ENCODE measurements at places on chromosomes 1 and 21.

- DNase-seq: no peak
These were observed 4.3 kb upstream of the NADK start for GRCh38 chr1:1782399-1783221.

DNA sequence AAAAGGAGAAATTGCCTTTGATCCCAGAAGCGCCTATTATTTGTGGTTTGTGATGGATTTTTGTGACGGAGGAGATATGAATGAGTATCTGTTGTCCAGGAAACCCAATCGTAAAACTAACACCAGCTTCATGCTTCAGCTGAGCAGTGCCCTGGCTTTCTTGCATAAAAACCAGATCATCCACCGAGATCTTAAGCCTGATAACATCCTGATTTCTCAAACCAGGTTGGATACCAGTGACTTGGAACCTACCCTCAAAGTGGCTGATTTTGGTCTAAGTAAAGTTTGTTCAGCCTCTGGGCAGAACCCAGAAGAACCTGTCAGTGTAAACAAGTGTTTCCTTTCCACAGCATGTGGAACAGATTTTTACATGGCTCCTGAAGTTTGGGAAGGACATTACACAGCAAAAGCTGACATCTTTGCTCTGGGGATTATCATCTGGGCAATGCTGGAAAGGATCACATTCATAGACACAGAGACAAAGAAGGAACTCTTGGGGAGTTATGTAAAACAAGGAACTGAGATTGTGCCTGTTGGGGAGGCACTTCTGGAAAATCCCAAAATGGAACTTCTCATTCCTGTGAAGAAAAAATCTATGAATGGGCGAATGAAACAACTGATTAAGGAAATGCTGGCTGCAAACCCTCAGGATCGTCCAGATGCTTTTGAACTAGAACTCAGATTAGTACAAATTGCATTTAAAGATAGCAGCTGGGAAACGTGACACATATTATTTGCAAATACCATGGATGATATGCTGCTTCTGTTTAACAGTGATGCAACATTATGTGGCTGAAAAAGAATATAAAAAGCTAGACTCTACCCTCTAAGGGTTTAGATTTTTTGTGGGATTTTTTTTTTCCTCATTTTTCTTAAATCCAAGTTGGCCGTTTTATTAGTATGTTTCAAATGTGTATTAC lies 10.5 kb downstream of the PDIK1L start:
- DNase-seq: no peak

- peak; percentile 79 for DNase-seq
These were observed at the start of gene S100A11 for GRCh38 chr1:152036267-152037216. S100A11 (minus strand) TSS chr1:152037004; CDS start chr1:152036915, 89 bp downstream.

DNA sequence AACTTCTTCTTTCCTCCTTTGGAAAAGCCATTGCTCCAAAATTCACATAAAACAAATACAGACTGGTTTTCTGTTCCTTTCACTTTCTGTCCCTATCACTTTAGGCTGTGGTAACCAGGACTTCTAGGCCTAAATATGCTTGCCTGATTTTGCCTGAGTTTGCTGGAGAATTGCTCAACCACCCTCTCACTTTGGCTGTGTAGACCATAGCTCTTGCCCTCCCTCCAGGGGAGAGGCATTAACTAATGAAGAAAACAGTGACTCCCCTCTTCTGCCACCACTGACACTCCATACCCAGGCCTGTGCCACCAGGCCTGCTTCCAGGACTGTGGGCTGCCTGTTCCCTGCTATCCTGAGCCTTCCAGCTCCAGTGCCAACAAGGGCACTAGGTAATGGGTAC lies 163.5 kb downstream of the TOMM20 start:
- no peak for DNase-seq

DNA sequence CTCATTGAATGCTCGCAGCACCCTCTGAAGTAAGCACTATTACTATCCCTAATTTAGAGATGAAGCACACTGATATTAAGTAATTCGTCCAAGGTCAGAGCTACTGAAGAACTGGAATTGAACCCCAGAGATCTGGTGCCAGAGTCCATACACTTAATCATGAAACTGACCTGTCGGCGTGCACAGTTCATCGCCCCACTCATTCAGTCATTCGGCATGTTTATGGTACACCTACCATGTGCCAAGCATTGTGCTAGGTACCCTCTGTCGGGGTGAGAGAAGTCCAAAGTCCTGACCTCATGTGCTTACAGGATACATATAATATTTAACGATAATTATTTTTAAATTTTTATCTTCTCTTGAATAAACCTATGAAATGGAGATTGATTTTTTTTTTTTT lies 5.6 kb upstream of the CENPS start:
- no peak for DNase-seq

DNA sequence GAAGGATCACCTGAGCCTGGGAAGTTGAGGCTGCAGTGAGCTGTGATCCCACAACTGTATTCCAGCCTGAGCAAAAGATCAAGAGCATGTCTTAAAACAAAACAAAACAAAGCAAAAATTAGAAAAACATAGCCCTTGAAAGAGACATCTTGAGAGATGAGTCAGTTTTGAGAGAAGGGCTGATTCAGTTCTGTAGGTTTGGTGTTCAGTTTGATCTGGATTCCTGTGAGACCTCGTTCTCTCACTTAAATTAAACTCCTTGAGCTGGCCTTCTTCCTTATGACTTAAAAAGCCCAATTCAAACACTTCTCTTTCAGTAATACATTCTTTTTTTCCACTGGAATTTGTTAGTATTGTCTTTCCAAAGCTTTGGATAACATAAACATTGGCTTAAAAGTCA lies 164.2 kb downstream of the NRIP1 start:
- no peak for DNase-seq

DNA sequence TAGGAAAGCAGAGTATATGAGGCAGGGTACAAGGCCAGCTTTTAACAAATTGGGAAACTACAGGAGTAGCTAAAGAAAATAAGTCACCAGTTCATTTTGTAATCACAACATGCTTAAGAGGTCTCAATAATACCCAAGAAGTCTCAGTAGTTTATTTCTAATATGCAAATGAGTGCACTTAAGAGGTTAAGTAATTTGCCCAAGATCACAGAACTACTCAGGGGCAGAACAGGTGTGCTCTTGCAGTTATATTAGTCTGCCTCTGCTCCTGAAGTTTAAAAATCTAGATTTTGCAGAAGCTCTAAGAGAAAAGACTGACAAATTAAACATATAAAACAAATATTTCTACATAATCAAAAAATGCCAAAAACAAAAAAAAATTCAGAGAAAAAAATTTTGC lies 6.9 kb downstream of the EPS15 start:
- DNase-seq: no peak

GRCh38 chr1:181438013-181438412 lies 45.3 kb upstream of the CACNA1E start:
- DNase-seq: no peak

DNA sequence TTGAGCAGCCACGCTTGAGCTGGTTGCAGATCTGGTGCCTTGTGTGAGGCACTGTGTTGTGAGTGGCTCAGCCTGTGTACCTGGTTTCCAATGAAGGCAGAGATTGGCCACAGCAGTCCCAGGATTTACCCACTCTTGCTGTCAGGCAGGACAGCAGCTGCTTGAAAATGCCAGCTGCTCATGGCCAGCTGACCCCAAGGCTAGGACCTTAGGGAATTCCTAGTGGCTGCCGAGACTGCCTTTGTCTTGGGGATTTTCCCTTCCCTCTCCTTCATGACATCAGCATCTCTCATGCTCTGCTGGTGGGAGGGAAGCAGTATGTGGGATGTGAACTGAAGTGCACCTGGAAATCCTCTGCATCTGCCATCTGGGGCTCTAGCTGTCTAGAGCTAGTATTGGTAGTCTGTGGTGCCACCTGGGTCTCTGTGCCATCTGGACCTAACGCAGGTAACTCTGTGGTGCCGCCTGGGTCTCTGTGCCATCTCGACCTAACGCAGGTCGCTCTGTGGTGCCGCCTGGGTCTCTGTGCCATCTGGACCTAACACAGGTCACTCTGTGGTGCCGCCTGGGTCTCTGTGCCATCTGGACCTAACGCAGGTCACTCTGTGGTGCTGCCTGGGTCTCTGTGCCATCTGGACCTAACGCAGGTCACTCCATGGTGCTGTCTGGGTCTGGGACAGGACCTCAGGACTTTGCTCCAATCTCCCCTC lies 3.8 kb upstream of the LRRC47 start:
- DNase-seq: no peak

DNA sequence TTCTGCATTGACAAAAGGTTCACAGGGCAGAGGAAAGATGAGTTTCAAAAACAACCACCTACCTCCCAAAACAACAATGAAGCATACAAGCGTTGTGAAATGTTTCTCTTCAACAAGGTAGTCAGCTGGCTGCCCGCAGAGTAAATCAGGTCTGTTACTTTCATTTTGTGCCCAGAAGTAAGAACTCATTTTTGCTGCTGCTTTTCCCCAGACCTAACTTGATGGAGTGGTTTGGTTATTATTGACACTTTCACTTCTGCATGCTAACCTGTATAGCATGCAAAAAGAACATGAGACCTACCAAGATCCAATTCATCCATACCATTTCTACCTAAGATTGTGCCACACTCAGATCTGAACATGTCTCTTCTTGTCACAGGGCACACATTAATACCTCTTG lies 1.3 kb downstream of the SLC9C2 start:
- DNase-seq: no peak

DNA sequence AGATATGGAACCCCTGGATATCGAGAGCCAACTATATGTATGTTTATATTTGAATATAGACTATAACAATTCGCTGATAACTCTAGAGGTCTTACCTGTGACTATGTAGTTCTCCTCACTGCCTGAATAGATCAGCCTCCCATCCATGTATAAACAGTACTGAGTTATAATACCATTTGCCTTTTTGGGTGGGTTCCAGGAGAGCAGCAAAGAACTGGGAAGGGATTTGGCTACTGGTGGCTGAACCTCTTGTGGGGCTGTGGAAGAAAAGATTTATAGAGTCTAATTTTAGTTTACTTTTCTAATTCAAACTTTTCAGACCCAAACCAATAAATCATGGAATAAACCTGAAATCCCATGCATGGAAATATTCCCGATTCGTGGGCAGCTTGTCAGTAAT lies 376.9 kb downstream of the USH2A start:
- no peak for DNase-seq

- no peak for DNase-seq
These were observed 13.6 kb upstream of the AGMAT start for GRCh38 chr1:15598436-15598835.

GRCh38 chr1:204014336-204014735 lies 58.6 kb upstream of the SOX13 start:
- DNase-seq: no peak
